Muscle of back (tissue), 13 donors: ENCODE measurements at places on chromosomes 12 and 14. TPM values are rescaled to one million over a fixed set of nuclear protein-coding genes. Genes with fewer than 3 reads are reported as not detected.

Gene CPNE6
- polyA plus RNA-seq = not detected

Gene TAS2R7
- not detected for polyA plus RNA-seq

Gene ZFHX2
- polyA plus RNA-seq = 1.8 TPM

Gene WNT1
- polyA plus RNA-seq = not detected

Gene PRDM4
- 17.8 TPM for polyA plus RNA-seq

Gene KRT71
- not detected for polyA plus RNA-seq

Gene NTS
- 12.0 TPM for polyA plus RNA-seq

Gene HNF1A
- polyA plus RNA-seq = not detected

Gene DLK1
- 2,315 TPM for polyA plus RNA-seq

Gene SLC17A8
- polyA plus RNA-seq = 0.28 TPM

DNA sequence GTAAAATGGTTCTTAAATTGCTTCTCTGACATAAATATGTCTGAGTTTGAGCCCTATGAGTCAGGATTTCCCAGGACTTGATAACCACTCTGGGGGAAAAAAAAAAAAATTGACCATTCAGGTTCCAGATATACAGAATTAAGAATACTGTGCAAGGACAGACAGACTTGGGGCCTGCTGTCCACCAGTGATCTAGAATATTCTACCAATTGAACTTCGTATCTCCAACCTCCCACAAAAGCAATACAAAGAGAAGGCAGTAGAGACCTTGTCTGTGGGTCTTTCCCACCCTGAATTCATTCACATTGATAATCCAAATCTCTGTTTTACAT, 4.1 kb downstream of the SINHCAF start:
- DNase-seq = no peak

DNA sequence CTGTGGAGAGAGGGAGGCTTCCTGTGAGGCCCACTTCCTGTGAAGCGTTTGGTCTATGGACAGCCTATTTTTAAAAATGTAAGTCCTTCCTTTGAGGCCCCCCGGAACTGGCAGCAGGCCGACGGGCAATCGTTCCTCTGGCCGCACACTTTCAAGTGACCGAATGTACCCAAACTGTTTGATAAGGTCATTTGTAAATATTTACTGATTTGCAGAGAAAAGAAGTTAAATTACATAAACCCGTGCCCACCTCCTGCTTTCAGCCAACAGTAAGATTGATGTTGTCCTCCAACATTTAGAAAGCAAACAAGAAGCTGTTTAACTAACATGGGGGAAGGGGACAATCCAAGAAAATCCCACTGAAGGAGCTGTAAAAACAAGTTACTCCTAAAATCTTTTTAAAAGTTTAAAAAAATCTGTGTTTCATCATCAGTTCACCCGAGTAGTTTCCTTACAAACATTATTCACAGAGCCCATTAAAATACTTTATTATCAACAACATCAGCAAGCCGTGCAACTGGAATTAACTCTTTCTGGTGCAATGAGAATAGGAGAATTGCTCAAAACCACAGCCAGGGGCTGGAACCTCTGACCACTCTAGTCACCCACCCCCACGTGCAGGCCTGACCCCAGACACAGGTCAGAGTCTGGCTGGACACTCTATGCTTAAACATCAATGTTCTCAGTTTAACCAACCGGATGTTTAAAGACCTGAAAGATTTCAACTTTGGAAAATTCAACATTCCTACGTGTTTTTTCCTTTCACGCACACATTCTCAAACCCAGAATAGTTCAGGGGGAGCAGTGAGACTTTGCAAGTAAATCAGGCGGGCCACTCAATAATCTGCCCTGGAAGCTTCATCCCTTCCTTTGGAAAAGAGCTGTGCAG, 65.3 kb downstream of the FOXN3 start:
- peak; percentile 87 for DNase-seq

DNA sequence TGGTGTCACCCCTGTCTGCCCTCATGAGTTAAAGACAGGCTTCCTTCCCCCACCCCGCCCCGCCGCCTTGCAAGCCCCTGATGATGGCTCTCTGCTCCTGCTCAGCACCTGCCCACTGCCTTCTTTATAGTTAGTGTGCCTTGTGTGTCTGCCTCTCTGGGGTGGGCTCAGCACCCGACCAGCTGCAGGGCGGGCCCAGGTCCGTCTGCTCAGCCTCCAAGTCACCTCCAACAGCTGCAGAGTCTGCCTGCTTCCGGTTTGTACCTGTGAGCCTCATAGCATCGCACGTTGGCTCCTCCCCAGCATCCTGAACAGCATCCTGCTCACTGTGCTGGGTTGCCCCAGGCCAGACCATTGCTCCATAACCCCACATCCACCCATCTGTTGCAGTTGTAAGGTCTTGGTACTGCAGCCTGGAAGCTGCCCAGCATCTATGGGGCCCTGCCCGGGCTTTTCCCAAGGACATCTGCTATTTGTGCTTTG, 3.5 kb downstream of the TGFB3 start:
- DNase-seq = no peak

DNA sequence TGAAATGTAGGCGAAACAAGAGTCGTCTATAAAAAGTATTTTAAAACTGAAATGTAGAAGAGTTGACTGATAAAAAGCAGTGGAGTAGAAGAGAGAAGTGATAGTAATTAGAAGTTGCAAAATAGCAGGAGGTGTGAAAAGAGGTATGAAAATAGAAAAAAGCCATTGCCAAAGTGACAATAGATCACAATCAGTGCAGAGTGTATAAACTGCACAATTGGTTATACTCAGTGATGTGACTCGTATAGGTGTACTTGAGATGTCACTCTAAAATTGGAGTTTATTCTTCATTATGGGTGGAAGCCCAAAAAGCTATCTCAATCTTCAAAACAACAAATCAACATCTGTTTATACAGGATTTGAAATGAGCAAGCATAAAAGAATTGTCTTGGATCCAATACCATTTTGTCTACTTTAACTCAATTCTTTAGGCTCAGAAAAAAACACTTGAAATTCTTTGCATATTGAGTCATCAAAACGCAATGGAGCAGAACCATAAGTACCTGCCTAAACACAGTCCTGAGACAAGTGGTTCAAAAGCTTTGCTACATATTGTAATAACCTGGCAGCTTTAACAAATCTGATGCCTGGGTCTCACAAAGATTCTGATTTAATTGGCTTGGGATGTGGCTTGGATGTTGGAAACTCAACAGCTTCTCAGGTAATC, 8.8 kb downstream of the IKBIP start:
- DNase-seq = no peak

DNA sequence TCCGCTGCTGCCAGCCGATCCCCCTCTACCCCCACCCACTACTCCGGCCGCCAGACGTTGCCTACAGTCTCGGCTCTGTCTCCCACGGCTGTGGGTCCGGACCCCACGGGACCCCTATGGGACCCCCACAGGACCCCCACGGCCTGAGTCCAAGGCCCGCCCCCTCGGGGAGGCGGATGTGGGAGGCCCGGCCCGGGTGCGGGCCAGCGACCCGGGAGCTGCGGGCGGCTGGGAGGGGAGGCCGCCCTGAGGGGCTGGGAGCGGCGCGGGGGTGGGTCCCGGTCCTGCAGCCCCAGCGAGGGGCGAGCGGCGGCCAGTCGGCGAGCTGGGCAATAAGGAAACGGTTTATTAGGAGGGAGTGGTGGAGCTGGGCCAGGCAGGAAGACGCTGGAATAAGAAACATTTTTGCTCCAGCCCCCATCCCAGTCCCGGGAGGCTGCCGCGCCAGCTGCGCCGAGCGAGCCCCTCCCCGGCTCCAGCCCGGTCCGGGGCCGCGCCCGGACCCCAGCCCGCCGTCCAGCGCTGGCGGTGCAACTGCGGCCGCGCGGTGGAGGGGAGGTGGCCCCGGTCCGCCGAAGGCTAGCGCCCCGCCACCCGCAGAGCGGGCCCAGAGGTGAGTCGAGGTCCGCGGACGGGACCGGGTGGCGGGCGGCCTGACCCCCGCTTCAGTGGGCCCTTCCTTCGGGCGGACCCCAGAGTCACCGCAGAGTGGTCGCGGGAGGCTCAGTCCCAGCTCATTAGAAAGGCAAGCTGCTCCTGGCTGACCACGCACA, at the start of gene ACVRL1:
Gene ACVRL1, plus strand, starts transcription at position 422 of the 773 bp plus-strand sequence. CDS start 4,971 bp downstream, outside the sequence.
- DNase-seq = no peak

DNA sequence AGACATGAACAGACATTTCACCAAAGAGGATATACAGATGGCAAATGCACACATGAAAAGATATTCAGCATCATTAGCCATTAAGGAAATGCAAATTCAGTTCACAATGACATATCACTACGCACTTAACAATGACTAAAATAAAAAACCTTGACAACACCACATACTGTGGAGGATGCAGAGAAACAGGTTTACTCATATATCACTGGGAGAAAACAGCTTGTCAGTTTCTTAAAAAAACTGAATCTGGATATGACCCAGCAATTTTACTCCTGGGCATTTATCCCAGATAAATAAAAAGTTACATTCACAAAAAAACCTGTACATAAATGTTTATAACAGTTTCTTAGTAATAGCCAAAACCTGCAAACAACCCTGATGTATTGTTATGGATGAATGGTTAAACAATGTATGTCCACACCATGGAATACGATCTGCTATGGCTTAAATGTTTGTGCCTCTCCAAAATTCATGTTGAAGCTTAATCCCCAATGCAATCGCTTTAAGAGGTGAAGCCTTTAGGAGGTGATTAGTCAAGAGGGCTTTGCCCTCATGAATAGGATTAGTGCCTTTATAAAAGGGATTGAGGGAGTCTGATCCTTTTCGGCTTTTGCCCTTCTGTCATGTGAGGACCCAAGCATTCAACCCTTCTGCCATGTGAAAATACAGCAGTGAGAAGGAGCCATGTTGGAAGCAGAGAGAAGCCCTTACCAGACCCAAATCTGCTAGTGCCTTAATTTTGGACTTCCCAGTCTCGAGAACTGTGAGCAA, 36.0 kb upstream of the PPP4R3A start:
- DNase-seq = no peak

GRCh38 chr12:50338920-50339645, 55.8 kb upstream of the LIMA1 start:
- no peak for DNase-seq

GRCh38 chr14:53948205-53948884, 8.3 kb downstream of the BMP4 start:
- no peak for DNase-seq

DNA sequence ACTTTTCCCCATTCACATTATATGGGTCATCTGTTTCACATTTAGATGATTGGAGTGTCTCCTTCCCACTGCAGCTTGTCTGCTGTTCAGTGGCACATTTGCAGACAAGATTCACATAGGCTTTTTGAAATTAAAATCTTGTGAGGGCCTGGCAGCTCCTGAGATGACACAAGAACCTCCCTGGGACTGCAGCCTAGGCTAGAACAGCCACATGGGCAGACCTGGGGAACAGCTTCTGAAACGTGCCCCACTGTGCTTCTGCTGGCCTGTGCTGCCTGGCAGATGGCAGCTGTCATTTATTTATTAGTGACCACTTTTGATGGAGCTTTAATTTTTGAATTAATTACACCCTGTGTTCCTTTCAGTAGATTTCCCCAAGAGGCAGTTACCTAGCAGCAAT, 137.4 kb downstream of the GRIP1 start:
- no peak for DNase-seq

DNA sequence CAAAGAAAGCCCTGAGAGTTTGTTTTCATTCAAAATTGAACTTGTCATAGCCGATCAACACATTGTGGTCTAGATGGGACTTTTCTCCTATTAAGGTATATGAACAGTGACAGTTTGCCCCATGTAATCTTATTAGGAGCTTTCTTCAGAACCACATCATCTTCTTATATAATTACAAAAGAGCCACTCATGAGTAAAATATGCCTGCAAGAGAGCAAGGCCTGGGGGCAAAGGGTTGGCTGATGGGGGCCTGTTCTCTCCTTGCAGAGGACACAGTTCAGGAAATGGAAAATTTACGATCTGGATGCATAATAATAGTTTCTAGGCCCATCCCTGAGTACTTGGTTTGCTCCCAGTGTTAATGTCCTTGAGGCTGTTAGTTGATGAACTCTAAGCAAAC, 87.8 kb downstream of the FLRT2 start:
- DNase-seq = no peak

- no peak for DNase-seq
These were observed 119.4 kb downstream of the CAND1 start for GRCh38 chr12:67388331-67389138.

DNA sequence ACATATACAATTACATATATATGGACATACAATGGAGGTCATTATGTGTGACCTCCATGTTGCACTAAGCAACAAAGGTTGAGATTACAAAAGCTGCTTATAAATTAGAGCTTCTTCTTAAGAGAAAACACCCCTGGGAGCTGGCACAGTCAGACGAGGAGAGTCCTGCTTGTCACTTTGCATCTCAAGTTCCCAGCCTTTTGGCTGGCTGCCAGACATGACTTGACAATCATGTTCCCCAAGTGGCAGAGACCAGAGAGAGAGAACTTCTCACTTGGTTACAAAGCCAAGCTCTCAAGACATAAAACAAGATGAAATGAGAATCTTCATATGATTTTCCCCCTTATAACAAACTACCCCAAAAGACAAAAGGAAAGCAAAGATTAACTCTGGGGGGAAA, 8.5 kb upstream of the SYNJ2BP start:
- DNase-seq = peak; percentile 27

DNA sequence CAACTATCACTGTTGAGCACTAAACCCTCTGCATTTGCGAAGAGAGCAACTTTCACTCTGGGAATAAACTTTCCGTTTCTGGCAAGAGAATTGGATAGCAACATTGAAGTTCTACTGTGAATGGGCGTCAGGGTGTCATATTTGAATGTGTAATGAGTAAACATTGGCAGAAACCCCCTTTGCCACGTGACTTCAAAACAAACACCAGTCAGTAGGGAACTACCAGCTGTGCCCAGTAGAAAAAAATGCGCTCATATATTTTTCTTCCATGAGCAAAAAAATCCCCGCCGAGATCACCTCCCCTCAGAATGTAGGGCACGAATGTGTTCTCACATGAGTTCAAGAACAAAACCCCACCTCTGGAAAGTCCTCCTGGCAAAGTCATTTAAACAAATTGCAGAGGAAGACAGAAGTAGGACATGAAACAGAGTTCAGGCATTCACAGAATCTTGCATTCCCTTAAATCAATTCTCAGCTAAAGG, 80.6 kb downstream of the BTG1 start:
- DNase-seq = no peak

- no peak for DNase-seq
These were observed 1080.5 kb upstream of the FOXG1 start for GRCh38 chr14:27686137-27686536.

GRCh38 chr12:124780752-124781685, 82.6 kb downstream of the SCARB1 start:
- DNase-seq = no peak

DNA sequence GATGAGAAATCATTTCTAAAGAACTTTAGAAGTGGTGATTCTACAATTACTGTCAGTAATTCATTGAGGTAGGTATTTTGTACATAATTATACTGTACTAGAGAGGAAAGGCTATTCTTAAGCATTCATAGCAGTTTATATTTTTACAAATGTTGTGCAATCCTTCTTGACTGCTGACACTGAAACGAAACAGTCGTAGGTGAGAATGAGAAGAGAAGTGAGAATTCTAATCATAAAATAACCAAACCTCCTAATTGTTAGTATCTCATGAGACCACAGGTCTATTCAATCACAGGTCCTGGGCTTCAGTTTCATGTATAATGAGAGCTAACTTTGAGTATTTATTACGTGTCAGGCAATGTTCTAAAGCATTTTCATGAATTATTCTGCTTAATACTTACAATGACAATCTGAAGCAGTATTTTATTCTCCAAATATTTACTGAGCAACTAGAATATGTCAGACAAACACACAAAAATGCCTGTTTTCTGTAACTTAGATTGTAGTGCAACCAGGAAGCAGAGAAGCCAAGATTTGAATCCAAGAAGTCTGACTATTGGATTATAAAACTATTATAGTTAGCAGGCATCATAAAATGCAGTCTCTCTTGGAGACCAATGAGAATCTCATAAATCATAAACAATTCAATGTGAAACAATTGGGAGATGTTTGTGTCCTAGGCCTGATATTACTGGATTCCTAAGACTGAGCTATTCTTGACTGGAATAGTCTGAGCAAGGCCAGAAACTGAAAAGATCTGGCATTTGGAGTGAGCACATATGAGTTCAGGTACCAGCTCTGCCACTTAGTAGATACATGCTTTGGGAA, 24.3 kb downstream of the RERG start:
- no peak for DNase-seq
